Activated naive CD4-positive, alpha-beta T cell treated with anti-CD3 and anti-CD28 coated beads for 36 hours (primary cell): ENCODE measurements at places on chromosomes 11 and 22. TPM values are rescaled to one million over a fixed set of nuclear protein-coding genes. Genes with fewer than 3 reads are reported as not detected.

DNA sequence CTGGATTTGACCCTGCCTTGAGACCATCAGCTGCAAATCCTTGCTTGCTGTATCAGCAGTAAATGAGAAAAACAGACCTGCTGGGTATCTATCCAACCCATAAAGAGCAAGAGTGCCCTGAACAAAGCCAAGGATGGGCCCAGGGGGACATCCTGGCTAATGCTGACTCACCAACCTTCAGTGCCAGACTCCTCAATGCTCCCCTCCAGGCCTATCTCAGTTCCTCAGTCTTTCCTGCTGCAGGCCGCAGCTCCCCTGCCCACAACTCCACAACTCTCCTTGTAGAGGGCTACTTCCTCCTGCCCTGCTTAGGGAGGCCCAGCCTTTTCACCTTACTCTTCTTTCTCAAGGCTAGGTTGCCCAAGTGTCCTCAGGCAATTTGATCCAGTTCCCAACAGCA lies 2.6 kb downstream of the LAMTOR1 start:
- DNase-seq: no peak

MN1 gene
- total RNA-seq: not detected

TRPM5 gene
- total RNA-seq: not detected

DNA sequence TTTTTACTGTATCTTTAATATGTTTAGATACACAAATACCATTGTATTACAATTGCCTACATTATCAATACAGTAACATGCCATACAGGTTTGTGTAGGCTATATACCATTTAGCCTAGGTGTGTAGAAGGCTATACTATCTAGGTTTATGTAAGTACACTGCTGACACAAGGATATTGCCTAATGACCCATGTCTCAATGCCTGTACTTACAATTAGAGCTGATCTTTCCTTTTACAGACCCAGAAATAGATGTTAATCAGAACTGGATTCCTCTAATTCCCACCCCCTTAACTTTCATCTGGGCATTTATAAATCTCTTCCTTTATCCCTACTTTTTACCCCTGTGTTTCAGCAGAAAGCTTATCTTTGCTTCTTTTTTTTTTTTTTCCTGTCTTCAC lies 229.5 kb downstream of the METTL15 start:
- DNase-seq: no peak

SLC37A2 gene
- total RNA-seq: 0.67 TPM

GRCh38 chr11:71518506-71519471 lies 8.3 kb upstream of the KRTAP5-7 start:
- no peak for DNase-seq

DNA sequence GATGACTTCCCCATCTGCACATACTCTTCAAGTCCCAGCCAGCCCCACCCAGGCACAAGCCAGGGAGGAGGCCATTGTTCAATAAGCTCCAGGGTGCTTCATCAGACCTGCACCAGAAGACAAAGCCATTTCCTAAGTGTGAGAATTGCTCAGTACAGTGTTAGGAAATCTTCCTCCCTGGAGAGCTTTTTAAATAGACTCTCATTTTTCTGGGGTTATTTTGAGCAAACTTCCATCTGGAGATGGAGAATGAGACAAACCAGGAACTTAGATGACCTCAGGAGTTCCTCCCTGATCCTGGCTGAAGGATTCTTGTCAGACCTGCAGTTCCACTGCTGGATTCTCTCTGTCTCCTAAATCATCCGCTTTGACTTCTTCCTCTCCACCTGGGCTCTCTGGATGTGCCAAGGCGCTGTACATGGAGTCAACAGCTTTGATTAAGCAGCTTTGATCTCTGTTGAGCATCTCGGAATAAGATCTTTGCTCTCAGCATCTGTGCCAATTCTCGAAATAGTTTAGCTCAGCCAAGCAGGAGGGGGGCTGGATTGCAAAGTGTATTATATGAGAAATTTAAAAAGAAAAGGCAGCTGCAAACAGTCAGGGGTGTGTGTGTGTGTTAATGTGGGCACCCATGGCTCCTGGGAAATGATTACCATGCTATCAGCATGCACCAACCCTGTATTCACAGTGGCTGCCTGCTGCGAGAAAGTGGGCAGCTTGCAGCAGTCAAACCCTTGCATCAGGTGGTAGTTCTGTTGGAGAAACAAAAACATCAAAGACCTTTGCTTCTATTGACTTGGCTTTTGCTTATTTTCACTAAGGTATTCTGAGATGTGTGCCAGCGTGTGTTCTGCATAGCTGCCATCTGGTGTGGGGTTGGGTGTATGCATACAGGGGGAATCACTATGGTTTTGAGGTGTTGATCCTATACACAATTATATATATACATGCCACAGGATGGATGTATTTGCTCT lies 70.2 kb upstream of the NAV2 start:
- no peak for DNase-seq

GRCh38 chr11:130816546-130817329 lies 99.5 kb downstream of the SNX19 start:
- no peak for DNase-seq

DNA sequence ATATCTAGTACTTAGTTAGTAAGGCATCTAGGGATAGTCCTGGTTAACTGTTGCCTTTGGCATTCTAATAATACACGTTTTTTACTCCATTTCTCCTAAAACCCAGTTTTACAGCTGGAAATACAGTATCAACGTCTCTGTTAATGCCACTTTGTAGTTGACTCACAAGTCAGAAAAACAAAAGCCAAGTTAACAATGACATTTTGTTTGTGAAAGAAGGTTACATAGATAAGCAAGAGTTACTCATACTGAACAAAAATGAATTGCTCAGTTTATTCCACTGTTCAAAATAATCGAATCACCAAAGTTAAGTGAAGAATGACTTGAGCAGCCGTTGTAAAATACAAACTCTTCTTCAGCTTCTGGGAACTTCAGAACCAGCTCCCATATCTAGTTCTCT lies 540.3 kb downstream of the ETS1 start:
- no peak for DNase-seq

DNA sequence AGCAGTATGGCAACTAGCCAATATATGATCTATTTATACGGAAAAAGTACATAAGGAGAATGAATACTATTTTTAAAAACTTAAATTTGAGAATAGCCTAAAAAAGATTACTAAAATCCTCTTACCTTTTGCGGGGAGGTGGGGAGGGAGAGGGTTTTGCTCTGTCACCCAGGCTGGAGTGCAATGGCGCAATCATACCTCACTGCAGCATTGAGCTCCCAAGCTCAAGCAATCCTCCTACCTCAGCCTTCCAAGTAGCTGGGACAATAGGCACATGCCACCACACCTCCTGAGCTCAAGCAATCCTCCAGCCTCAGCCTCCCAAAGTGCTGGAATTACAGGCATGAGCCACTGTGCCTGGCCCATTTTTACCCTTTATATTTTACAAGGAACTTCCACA lies 82.0 kb downstream of the TTC28 start:
- no peak for DNase-seq

RIMBP3C gene
- total RNA-seq: 0.44 TPM

- no peak for DNase-seq
These were observed 682.8 kb downstream of the TBC1D22A start for GRCh38 chr22:47445212-47445611.

- no peak for DNase-seq
These were observed 458.0 kb upstream of the KIRREL3 start for GRCh38 chr11:127458561-127458960.

- no peak for DNase-seq
These were observed 408.3 kb upstream of the CADM1 start for GRCh38 chr11:115912484-115912945.

DNA sequence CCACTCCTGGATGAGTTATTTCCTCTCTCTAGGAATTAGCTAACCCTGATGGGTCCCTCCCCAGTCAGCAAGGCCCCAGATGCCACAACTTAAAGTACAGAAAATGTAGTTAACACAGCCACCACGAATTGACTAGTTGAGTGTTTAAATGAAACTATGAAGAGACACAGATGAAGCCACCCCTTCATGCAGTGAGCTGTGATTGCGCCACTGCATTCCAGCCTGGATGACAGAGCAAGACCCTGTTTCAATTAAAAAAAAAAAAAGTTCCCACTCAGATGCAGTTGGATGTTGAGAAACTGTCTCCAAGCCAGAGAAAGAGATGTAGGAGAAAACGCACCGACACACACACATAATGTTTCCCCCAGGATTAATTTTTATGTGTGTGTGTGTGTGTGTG lies 53.3 kb downstream of the SCN3B start:
- no peak for DNase-seq

TRIM49D2 gene
- not detected for total RNA-seq

DNA sequence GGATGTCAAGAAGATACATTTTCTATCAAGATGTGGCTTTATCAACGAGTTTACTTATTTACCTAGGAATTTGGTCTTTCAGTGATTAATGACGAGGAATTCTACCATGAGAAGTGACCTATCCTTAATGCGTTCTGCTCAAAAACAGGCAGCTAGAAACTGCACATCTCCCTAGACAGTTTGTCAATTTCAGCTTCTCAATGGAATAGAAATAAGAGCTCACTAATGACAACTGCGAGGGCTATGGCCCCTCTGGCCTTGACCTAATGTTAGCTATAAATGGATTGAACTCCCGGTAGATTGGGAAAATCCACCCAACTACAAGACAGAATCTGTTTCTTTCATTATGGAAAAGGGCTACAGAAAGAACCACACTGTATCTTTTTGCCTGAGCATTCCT lies 223.4 kb downstream of the CADM1 start:
- no peak for DNase-seq
